ENCODE measurements at places on chromosomes 16 and 17.

GRCh38 chr16:9113707-9114106, 22.3 kb downstream of the HAPSTR1 start:
- no peak for DNase-seq

DNA sequence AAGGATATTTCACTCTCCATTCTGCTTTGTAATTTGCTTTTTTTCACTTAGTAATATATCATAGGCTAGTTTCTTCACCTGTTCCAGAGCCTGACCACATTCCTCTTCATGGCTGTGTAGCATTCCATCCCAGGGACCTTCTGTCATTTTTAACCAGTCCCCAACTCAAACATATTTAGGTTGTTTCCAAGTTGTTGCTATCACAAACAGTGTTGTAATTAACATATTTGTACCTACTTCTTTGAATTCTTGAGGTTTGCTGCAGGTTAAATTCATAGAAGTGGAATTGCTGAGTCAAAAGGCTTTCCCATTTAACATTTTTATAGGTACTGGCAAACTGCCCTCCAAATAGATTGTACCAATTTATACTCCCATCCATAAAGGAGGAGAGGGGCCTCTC, 65.1 kb upstream of the MED9 start:
- no peak for DNase-seq

- DNase-seq: no peak
Measured at GRCh38 chr16:81618661-81619060, 160.4 kb upstream of the PLCG2 start.

GRCh38 chr16:85077039-85077438, 35.2 kb downstream of the CIBAR2 start:
- DNase-seq: no peak

DNA sequence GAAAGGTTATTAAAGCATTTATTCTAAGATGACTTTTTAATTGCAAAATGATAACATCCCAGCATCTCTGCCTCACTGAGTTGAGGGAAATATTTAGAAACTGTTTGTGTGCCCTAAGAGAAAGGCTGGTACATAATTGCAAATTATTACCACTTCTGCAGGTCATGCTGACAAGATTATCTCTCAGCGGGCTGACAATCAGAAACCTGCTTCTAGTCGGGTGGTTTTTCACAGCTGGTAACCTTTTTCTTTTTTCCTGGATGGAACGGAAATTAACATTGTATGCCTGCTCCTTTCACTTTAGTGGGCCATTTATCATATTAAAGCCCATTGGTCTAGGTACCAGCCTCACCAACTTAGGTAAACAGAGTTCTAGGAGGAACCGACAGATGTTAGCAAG, 17.0 kb upstream of the NUDT7 start:
- DNase-seq: no peak

DNA sequence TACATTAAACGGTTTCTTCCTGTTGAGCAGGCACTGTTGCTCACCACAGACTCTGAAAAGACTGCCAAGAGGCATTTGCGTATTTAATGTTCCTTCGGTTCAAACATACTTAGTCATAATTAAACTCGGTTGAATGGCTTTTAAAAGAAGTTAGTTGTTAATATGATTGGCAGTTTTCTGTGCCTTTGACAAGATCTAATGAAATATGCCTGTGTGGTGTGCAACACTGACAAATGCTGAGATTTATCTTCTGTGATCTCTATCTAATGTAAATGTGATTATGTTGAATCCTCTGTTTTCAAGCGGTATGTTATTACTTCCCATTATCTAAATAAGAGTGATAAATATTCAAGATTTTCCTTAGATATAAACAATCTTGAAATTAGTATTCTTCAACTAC, 1046.6 kb downstream of the CDH8 start:
- no peak for DNase-seq

DNA sequence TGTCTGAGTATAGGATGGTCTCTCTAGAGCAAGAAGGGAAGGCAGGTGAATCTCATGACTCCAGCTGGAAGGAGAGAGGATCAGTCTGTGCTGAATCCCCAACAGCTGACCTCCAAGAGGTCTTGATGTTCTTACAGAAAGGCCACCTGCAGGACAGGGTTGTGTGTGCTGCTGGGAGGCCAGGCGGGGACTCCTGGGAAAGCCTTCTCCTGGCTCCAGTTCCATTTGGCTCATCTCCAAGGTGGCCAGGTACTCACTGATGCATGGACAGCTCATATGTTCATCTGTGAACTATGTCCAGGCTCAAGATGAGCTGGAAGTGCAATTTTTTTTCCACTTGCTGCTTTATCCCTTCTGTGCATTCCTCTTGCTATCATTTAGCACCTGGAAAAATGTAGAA, 730.2 kb upstream of the RBFOX1 start:
- DNase-seq: no peak

GRCh38 chr17:17400566-17401184, 76.1 kb upstream of the MED9 start:
- no peak for DNase-seq

DNA sequence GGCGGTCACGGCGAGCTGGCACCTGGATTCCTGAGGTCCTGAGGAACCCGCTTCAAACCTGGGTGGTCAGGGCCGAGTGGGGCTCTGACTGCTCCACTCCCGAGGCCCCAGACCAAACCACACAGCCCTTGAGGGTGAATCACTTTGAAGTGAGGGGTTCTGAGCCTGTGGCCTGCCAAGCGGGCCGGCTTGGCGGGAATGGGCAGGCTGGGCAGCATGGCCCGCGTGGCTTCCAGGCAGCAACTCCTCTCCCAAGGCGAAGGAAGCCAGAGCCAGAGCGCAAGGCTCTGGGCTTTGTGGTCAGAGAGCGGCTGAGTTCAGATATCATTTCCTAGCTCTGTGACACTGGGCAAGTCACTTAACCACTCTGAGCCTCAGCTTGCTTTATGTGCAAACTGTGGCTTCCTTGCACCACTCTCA, 42.7 kb downstream of the CMIP start:
- DNase-seq: no peak

DNA sequence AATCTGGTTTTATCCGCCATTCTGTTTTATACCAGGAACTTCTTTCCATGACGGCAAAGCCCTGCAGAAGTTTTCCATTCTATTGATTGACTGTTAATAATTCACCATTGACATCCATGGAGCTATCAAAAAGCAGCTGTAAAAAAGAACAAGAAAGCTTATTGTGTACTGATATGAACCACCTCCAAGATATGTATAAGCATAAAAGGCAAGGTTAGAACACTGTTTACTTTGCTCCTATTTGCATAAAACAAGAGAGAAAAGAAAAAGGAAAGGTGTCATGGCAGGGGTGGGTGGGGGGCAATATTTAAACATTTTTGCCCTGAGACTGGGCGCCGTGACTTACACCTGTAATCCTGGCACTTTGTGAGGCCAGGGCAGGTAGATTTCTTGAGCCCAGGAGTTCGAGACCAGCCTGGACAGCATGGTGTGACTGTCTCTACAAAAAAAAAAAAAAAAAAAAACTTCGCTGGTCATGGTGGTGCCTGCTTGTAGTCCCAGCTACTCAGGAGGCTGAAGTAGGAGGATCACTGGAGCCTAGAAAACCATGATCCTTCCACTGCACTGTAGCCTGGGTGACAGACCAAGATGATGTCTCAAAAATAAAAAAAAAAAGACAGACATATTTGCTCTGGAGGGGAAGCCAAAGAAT, 52.5 kb downstream of the TMEM114 start:
- no peak for DNase-seq

DNA sequence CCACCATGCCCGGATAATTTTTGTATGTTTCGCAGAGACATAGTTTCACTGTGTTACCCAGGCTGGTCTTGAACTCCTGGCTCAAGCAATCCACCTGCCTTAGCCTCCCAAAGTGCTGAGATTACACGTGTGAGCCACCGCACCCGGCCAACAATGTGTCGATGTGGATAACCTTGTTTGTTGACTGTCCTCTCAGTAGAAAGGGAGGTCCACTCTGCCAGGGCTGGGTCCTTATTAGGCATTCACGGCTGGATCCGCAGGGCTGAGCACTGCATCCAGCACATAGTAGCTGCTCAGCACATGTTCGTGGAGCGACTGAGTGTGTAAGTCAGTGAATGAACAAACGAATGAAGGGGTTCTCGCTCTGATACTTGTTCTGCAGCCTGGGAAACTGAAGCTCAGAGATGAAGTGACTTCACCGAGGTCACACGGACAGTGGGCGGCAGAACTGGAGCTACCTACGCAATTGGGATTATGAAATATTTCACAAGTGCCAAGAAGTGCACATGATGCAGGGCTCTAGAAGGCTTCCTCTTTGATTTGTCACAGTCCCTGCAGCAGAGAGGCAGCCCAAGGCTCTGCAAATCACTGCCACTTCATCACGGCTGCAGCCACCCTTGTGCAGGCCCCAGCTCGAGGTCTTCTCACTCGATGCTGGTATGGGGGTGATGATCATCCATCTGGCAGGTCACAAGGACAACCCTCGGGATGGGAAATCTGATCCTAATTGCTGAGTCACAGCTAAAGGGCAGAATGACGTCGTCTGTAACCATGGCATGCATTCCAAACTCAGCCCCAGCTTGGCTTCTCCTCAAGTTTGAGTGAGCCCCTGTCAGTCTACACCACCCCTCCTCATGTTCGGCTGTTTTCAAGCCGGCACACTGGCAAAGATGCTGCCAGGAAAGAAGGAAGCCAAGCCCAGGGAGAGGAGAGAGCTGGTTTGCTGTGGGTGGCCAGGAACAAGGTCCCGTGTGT, 28.0 kb upstream of the SNN start:
- DNase-seq: no peak

DNA sequence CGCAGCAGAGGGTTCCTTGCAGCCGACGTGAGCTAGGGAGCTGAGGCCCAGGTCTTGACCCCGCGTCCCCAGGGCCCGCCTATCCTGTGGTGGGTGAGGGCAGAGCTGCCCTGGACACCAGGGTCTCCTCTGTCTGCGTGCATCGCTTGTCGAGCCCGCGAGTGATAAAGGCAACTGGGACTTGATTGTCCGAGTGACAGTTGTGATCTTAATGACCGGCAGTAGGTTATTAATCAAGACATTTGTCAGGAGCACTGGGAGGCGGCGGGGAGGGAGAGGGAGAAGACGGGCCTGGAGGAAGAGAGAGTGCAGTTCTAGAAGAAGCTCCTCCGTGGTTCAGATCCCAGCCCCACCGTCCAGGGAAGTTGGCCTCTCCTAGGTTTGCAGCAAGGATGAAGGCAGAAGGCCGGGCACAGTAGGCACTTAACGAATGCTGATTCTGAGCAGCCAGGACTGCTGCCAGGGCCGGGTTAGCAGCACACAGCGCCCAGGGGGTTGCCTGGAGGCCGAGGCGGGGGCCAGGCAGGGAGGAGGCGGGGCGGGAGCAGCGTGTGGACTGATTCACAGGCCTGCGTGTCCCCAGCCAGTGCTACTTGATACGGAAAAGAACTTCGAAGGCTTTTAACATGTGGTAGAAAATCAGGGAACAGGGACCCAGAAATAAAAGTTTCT, 11.3 kb upstream of the GSE1 start:
- DNase-seq: no peak

GRCh38 chr17:3915995-3916696, at the start of gene P2RX1:
P2RX1 (minus strand) TSS chr17:3916465; CDS start chr17:3916225, 240 bp downstream.
- no peak for DNase-seq

DNA sequence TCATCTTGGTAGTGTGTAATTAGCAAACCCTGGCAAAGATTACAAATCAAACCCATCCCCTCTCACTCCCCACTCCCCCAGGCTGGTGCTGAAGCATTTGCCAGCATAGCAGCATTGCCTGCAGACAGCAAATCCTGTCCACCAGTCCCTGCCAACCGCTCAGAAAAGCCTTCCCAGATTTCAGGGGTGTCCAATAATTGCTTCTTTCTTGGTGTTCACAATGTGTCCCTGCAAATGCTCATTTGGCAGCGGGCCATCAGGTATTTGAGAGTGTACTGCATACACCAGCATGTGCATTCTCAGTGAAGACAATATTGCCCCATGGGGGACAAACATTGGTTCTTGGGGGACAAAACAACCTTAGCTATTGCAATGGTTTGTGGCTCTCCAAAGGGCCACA, 28.2 kb downstream of the ORC6 start:
- DNase-seq: no peak

GRCh38 chr16:3832668-3833067, 47.8 kb downstream of the CREBBP start:
- DNase-seq: no peak

DNA sequence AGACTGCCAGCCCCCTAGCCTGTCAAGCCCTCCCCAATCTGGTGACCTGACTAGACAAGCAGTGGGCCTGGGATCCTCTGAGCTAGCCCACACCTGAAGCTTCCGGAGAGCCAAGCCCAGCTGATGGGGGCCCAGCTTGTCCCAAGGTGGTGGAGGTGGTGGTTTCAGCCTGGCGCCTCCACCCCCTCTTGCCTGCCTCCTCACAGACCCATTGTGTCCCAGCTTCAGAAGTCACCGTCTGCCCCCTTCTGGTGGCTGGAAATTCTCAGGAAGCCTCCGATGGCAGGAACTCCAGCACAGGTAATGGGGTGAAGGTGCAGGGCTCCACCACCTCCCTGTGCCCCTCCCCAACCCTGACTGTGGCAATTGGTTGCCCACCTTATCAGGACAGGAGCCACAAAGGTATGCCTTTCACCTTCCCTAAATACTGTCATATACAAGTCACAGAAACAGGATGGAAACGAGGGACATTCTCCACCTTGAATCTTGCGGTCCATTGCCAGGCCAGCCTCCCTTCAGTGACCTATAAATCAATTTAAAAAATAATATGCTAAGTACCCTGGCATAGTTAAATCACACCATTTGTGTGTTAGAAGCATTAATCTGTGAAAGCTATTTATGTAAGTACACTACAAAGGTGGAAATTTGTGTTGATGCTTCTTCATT, 66.0 kb upstream of the ZNF423 start:
- peak; percentile 2 for DNase-seq

DNA sequence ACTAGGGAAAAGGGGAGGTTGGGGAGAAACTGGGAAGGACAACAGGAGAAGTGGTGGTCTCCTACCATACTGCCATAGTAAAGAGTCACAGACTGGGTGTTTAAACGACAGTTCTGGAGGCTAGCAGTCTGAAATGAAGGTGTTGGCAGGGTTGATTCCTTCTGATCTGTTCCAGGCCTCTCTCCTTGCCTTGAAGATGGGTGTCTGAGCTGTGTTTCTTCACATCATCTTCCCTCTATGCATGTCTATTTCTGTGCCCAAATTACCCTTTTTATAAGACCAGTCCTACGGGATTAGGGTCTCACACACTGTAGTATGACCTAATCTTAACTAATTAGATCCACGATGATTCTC, 79.8 kb upstream of the TMEM97 start:
- DNase-seq: no peak

DNA sequence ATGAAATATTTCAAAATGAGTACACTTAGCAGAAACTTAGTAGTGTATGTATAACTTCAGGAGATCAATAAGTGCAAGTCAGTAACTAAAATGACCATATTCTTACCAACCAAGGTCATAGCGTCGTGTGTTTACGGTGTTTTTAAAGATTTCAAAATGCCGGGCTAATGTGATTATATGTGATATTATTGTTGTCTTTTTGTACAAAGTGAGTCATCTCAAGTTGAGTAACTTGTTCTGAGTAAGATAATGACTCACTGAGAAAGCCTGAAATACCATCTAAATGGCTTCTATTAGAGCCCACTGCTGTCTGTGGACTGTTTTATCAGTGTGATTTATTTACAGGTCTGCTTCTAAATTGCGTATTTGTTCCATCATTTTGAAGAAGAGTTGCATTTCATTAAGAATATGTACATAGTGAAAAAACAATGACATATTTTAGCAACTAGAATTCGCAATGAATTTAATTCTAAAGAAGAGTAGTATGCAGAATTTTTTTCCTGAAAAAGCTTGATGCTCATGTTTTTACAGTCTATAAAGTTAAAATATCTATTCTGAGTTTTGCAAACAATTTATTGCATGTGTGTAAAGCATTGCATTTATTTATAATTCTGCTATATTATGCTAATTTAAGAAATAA, 12.7 kb downstream of the KRT12 start:
- DNase-seq: no peak
